ENCODE measurements at places on chromosomes 6 and 20. TPM values are rescaled to one million over a fixed set of nuclear protein-coding genes. Genes with fewer than 3 reads are reported as not detected.

DNA sequence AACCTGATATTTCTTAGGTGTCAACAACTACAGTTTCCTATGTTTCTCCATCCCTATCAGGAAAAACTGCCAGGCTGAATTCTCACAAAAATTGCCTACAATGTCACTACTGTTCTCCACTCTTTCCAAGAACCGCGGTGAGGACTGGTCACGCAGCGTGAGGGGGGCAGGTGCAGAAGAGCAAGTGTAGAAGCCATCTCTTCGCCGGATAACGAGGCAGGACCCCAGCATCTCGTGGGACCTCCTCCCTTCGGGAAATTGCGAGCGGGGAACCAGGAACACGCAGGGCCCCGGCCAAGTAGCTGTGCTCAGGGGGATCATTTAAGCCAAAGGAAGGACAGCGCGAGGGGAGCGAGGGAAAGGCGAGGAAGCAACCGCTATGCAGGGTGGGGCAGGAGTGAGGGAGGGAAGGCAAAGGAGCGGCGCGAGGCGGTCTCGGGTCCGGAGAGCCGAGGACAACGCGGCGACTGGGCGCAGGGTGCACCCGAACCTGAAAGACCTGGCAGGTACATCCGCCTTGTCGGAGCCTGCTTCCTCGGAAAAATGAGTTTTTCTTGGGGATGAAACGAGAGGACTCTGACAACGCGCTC, 559 bp downstream of the APMAP start:
- peak; percentile 49 for DNase-seq

DNA sequence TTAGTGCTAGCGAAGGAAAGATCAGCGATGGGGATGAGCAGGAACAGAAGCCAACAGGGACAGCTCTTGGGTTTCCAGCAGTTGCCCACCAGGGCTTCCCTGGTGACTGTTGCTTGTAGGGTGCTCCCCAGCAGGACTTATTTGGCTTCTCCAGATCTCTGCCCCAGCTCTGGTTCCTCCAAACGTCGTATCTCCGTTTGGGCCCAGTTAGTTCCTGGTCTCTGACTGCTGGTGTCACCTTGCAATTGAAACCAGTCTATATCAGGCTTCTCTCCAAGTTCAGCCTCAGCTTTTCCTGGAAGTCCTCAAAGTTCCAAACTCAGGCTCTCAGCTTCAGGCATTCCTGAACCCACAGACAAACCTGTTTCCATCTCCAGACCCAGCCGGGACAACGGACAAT, 70.8 kb upstream of the NXT1 start:
- DNase-seq, result no peak

DNA sequence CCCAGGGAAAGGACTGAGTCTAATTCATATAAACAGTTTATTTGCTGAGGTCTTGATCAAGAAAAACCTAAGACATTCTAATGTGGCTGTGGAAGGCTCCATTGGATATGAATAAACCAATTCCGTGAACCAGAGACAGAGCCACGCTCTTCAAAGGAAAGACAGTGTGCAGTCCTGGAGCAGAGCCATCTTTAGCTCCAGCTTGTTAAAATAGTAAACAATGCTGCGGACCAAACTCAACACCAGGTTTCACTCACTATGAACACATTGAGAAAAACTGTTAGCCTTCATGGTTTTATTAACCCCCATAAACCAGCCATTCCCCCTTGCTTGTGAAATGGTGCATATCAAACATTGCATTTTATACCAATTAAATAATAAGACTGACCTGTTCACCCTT, 61.9 kb downstream of the COL9A1 start:
- DNase-seq, result no peak

DNA sequence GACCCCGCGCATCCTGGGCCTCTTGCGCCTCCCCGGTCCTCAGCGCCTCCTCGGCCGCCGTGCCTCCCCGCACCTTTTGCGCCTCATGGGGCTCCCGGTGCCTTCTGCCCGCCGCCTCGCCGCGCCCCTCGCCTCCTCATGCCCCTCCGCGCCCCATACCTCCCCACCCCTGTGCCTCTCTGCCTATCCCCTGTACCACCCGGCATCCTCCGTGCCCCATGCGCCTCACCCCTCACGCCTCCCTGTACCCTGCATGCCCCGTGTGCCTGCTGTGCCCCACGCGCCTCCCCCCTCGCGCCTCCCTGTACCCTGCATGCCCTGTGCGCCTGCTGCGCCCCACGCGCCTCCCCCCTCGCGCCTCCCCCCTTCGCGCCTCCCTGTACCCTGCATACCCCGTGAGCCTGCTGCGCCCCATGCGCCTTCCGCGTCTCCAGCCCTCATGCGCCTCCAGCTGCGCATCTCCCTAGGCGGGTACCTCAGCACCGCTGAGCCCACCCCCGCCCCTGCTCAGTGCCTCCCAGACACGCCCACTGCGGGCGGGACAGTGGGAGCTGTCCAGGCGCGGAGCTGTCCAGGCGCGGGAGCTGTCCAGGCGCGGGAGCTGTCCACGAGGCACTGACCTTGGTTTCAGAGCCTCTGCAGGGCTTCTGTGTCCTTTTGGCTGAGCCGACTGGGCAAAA, 37.1 kb downstream of the IGF2R start:
- DNase-seq, result peak; percentile 32

Gene CDH22
- 7.9 TPM for total RNA-seq
